ENCODE measurements at places on chromosomes 1 and 21.

- DNase-seq = no peak
These were observed 2.5 kb upstream of the MAST2 start for GRCh38 chr1:45800899-45801298.

- DNase-seq = no peak
These were observed 2.5 kb downstream of the TGFBR3 start for GRCh38 chr1:91883470-91883869.

- no peak for DNase-seq
These were observed 252.1 kb downstream of the KAZN start for GRCh38 chr1:14850563-14850962.

DNA sequence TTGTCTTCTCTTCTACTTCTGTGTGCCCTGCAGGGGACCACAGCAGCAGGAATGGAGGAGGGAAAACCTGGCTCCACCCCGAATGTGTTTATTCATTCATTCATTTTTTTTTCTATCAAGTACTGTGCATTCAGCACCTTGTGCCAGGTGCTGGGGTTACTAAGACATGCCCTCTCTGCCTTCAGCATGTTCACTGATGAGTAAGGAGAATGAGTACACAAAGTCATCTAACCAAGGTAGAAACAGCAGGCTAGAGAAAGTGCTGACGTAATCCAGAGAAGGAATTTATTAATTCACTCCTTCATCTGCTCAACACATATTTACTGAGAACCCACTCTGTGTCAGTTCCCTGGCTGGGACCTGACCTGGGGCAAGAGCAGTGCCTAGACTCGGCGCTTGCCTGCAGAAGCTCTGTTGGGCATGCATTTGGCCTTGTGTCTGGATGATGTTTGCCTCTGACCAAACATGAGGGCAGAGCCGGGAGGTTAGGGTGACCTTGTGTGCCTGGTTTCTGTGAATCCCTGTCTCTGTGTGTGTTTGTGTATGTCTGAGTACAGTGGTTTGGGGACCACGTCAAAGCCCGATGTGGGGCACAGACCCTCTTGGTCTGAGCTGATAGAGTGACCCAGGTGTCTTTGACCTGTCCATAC is 3.3 kb upstream of the MYOG start:
- no peak for DNase-seq

- DNase-seq = no peak
These were observed 8.6 kb upstream of the LRRC8B start for GRCh38 chr1:89516055-89516454.

DNA sequence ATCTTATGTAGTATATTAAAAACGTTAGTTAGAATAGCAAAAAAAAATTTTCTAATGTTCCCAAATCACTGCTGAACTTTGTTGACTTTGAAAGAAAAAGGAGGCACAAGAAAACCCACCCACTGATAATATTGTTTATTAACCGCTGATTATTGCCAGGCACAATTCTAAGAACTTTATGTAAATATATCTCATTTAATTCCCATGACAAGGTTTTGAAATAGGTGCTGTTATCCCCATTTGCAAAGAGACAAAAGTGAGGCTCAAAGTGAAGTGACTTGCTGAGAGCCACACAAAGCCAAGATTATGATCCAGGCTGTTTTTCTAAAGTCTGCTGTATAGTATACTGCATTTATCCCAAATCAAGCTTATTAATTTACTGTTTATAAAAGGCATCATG is 56.4 kb downstream of the SASS6 start:
- no peak for DNase-seq

- DNase-seq = no peak
These were observed 175.4 kb downstream of the ZBTB18 start for GRCh38 chr1:244226435-244226834.

- DNase-seq = no peak
These were observed 61.4 kb upstream of the TNFSF18 start for GRCh38 chr1:173112129-173112528.

GRCh38 chr1:76542359-76542758 is 324.9 kb upstream of the ST6GALNAC5 start:
- no peak for DNase-seq

GRCh38 chr1:151920149-151920548 is 10.8 kb upstream of the THEM4 start:
- DNase-seq = no peak

DNA sequence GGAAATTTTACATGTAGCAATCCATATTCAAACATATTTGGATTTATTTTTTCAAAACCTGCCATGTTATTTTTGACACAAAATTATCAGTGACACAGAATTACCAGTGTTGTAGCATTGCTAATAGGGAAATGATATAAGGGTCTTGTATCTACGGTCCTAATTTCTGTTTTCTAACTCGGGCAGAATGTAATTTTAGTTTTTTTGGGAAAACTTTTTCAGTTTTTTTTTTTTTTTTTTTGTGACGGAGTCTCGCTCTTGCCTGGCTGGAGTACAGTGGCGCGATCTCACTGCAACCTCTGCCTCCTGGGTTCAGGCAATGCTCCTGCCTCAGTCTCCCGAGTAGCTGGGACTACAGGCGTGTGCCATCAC is 2.6 kb downstream of the UQCRH start:
- no peak for DNase-seq

DNA sequence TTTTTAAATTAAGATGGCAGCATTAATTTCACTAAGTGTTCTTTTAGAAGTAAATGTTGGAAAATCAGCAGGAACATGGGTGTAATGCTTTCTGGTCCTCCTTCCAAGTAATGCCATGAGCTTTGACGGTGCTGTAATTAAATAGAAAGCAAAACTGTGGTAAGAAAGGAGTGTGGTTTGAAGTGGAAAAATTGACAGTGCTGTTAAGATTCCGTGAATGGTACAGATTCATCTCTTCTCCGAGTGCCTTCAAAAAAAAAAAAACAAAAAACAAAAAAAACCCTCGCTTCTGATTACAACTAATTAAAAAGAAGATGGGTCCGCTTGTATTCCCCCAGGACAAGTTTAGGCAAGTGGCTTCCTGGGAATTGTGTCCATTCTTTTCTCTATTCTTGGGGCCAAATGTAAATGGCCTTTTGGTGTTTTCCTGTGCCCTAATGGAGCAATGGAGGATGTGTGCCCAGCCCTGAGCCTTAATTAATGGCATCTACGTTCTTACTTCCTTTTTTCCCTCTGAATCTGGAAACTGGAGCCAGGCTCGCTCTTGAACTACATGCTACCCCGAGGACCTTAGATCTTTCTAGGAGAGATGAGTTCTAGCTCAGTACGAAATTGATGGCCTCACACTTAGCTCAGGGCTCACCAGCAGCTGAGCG is 5.1 kb downstream of the LMO4 start:
- DNase-seq = no peak

- no peak for DNase-seq
These were observed 157.4 kb downstream of the DNM3 start for GRCh38 chr1:171998711-171999110.

- no peak for DNase-seq
These were observed 60.3 kb downstream of the XCL2 start for GRCh38 chr1:168483539-168483938.

GRCh38 chr1:192877283-192877886 is 68.5 kb downstream of the RGS2 start:
- no peak for DNase-seq

DNA sequence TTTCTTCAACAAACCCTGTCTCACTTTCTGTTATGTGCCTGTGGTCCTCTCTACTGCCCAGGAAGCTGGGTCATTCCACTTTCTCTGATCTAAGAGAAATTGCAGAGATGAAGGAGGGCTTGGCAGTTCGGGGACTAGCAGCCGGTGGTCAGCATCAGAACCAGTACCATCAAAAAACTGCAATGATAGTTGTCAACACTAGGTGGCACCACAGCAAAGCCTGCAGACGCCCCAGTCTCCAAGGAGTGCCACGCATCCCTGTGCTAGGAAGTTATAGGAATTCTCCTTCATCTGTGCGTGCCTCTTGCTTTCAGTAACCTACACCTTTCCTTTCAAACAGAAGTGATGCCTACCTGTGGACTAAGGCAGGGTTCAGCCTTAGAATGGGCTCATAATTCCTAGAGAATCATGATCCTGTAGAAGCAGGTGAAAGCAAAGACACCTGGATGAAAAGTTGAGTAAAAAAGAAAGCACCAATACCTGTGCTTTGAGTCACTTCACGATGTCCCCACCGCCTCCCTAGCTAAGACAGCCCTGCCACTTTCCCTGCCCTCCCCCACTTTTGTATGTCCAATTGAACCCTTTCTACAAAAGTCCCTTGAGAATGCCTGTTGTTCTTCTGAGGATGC is 129.2 kb downstream of the ADAMTS1 start:
- DNase-seq = no peak

DNA sequence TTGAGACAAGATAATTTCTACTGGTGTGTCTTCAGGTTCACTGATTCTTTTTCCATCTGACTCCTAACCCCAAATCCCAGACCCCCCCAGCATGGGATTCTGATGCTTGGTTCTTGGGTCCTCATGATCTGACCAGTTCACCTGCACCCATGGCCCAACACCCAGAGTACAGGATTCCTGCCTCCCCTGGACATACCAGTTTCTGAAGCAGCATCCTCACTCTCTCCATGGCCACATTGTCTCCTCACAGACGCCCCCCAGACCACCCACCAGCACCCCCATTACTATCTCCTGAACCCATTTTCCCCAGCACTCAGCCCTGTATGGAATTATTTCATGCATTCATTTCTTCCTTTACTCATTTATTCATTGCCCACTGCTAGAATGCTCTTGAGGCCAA is 864 bp upstream of the KRTAP12-3 start:
- DNase-seq = no peak

GRCh38 chr1:172672720-172673119 is 13.8 kb downstream of the FASLG start:
- no peak for DNase-seq

GRCh38 chr1:174161813-174162212 is 2.5 kb downstream of the RABGAP1L start:
- no peak for DNase-seq

GRCh38 chr21:29125979-29126378 is 4.5 kb upstream of the MAP3K7CL start:
- no peak for DNase-seq

DNA sequence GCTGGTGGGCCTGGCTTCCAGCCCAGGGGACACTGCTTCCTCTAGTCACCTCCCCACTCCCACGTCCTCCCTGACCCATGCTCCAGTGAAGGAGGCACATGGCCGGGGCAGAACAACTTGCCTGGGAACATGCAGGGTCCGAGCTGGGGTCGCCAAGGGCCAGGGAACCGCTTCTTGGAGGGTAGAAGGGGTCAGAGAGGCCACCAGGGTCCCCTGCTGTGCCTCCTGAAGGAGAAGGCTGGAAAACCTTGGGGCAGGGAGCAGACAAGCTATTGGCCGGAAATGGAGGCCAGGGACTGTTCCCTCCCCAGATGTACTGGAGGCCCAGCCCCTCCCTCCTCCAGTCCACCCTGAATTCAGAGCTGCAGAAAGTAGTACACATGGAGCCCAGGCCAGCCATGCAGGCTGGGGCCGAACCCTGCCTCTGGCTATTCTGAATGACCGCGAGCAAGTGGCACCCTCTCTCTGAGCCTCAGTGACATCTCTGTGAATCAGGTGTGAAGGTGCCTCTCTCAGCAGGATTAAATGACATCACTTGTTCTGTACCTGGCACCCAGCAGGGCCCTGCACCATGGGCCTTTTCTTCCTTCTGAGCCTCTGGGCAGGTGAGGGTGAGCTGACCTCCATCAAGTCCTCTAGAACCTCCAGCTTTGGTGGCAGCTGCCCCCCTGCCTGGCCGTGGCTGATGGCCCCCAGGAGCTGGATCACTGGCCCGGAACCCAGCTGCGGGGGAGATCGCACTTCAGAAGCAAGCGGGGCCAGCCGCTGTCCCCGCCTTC is 15.7 kb downstream of the SPOCD1 start:
- no peak for DNase-seq

GRCh38 chr1:208885650-208886049 is 641.5 kb upstream of the PLXNA2 start:
- DNase-seq = no peak

GRCh38 chr1:160068225-160068624 is 1.7 kb downstream of the KCNJ10 start:
- DNase-seq = no peak

- DNase-seq = no peak
These were observed 24.4 kb downstream of the CAP1 start for GRCh38 chr1:40064797-40065499.

- DNase-seq = no peak
These were observed 54.2 kb downstream of the DRAM2 start for GRCh38 chr1:111085676-111086075.
